CD4-positive, alpha-beta T cell (primary cell): ENCODE measurements at places on chromosomes 2 and 18.

DNA sequence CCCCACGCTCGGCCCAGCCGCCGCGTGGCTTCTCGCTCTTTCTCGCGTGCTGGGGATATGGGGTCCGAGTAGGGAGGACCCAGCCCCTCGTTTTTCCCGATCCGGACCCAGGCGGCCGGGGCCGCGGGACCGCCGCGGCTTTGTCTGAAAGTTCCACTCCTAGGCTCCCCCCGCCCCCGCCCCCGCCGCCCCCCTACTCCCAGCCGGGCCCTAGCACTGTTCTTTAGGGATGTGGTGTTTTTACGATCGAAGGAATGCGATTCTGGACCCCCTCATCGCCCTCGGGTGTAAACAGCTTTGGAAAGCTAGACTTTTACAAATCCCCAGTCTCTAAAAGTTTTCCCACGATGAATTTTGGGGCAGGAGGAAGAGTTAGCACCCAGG, 819 bp downstream of the TGIF1 start:
- DNase-seq = no peak

DNA sequence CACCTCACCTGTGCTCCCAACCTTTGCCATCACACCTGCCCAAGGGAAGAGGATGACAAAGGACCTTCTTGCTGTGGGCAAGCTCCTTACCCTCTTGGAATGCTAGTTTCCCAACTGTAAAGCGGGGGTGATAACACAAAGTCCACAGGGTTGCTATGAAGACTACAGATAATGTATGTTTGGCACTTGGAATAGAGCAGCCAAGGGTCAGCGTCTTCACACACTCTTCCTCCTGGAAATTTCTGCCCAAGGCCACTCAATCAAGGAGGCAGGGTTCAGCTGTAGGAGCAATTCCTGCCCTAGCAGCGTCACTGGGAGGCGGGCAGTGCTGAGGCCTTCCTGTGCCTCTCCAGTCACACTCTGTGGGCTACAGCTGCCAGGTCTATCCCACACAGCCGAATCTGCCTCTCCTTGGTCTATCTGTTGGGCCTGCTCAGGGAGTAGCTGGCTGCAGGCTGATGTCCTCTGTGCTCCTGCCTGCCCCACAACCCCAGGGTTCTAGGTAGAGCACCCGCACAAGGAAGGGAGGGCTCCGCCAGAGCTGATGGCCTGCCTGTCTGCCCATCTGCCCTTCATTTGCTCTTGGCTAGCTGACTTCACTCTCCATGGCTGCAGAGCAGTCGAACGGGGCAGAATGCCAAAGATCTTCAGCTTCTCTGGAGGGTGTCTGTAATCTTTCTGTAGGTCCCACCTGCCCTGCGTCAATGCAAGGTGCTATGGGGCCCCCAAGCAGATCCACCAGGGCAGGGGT, 91.9 kb downstream of the MRO start:
- no peak for DNase-seq

- DNase-seq = no peak
Observed at GRCh38 chr2:216936954-216937357, 77.1 kb upstream of the TNP1 start.

- no peak for DNase-seq
Observed at GRCh38 chr2:26043862-26044696, 10.2 kb downstream of the RAB10 start.

DNA sequence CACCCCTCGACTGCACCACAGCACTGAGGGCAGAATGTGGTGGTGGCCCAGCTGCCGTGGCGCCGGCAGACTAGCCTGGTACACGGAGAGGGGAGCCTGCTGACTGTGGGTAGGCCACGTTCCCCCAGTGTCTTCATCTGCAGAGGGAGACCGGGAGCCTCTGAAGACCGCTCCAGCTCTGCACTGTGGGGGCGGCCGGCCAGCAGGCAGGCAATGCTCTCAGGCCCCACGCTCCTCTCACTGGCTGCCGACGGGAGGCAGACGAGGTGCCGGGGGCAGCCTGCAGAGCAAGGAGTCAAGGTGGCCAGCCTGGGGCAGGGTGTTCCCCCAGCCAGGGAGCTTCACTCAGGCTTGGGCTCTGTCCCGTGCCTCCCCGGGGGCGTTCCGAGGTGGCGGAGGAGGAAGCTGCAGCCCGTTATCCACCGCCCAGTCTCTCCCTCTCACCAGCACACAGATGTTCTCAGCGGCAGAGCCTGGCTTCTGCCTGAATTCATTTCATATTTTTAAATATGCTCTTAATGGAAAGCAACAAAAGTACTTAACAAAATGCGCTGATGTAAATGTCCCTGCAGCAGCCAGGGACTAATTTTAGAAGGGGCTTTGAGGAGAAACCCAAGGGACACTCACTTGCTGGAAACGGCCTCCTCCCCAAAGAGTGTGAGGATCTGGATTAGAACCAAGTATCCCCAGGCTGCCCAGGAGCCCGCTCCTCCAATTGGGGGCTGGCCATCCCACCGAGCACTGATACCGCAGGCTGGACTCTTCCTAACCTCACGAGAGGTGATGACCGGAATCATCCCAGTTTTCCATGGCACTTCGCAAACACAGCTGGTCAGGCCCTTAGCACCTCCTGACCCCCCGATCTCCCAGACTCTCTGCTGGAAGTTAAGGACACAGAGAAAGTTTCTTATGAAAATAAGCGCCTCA, 87.8 kb downstream of the HDAC4 start:
- DNase-seq = no peak

DNA sequence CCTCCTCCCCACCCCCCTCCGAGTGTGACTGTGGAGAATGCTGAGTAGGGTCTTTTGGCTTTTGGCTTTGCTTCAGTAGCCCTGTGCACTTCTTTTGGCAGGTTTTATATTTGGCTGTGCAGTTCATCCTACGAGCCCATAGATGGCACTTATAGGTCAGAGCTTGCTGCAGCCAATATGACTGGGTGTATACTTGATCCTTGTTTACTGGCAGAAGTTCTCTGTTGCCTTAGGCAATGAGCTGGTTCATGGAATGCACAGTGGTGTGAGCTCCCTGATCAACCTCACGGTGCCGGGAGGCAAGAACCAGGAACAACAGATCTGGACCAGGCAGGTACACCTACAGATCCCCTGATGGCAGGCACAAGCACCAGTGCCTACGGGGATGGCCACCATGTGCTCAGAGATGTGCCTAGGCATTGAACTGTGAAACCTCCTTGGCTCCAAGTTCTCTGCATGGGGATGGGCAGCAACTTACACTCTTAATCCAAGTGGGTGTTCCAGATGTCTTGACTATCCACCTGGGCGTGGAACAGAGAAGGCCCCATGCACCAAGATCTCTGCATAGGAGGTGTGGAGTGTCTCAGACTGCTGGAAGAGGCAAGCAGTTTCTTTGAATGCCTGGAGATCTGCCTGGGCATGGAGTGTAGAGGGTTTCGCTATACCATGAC, 190.4 kb downstream of the KIAA1328 start:
- DNase-seq = no peak

DNA sequence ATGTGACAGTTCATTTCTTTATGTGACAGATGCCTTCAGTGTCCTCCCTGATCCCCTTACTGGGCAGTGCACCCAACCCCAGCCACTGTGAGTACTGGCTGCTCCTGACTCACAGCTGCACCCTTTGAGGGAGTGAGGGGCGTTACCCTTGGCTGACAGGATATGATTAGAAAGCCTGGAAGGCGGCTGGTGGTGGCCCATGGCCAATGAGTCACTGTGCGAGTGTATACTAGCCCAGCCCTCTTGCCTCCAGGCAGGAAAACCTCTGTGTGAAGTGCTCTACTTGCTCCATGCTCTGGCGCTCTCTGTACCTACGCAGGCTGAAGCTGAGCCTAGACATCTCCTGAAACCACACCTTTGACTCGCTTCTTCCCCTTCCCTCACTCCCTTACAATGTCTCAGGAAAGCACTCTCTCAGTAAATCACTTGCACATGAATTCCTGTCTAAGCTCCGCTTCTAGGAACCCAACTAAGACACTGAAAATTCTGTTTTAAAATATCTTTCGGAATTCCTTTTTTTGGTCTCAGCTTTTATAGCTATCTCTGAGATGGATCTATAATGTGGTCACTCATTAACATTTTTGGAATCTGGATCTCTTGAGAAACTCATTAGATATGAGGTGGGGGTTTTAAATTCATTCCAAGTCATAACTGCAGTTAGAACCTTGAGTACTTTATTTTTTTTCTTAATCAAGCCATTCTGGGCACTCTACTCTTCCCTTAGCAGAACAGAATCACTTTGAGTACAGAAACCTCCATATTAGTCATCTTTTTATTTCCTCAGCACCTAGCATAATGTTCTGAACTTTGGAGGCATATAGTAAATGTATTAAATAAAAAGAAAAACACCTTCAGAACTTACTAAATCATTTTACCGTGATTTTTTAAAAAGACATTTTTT, 25.3 kb upstream of the STAM2 start:
- DNase-seq = no peak

- DNase-seq = peak; percentile 21
Observed at GRCh38 chr2:68253219-68254068, 1.1 kb upstream of the PPP3R1 start.

GRCh38 chr2:236022128-236022527, 146.1 kb downstream of the GBX2 start:
- no peak for DNase-seq

- no peak for DNase-seq
Observed at GRCh38 chr18:66638856-66639629, 35.2 kb upstream of the CDH19 start.

DNA sequence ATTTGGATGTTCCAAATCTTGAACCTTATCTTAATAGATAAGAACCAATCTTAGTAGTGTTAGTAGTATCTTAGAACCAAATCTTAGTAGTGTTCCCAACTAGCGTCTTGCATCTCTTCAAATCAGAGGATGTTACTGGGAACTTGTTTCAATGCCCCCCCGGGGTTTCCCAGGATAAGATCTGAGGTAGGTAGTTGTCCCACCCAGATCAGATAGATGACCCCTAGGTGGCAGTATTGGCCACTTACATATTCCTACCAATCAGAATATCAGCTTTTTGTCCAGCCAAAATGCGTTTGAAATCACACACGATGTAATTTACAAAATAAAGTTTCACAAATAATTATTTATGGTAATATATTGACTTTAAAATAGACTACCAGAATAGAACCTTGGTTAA, 314.8 kb downstream of the MBD2 start:
- no peak for DNase-seq

GRCh38 chr2:20650393-20650876, 463 bp downstream of the HS1BP3 start:
- DNase-seq = no peak

DNA sequence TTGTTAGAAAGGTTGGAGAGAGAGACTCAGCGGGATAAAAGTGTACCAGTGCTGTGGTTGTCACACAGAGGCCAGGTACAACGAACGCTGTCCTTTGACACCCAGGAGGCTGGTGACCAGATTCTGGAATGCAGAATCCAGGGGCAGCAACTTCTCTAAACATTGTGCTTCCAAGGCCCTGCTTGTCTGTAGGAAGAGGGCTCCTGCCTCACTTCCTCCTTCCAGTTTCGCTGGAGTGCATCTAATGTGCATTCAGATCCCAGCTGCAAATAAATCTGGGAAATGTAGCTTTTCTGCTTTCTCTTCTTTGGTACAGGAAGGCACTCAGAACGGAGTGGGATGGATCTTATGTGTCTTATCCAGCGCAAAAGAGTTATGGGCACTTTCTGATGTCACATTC, 171.8 kb upstream of the ATP5MC3 start:
- no peak for DNase-seq

DNA sequence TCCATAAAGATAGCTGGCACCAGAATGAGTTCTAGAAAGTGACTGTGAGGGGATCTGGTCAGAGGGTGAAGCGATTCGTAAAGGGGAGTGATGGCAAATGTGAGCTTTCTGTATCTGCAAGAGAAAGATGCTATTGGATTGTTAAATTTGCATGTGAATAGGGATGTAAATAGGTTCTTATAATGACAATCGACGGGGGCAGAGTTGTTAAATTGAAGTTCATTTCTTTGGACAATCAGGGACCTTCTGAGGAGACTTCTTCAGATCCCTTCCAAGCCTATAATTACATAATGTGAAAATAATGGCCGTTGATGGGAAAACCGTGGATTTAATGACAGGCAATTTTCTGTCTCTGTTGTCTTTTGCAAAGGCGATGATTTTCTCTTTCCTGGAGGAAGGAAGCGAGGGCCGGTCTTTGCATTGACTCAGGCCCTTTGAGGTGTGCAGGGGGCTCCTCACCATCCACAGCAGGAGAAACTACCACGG, 52.2 kb upstream of the TMEM18 start:
- no peak for DNase-seq

- DNase-seq = no peak
Observed at GRCh38 chr18:74528478-74528877, 5.8 kb upstream of the CNDP1 start.

GRCh38 chr2:237074211-237074993, 11.3 kb upstream of the COPS8 start:
- DNase-seq = no peak

GRCh38 chr18:74806700-74807416, 209.2 kb downstream of the ZNF407 start:
- no peak for DNase-seq

DNA sequence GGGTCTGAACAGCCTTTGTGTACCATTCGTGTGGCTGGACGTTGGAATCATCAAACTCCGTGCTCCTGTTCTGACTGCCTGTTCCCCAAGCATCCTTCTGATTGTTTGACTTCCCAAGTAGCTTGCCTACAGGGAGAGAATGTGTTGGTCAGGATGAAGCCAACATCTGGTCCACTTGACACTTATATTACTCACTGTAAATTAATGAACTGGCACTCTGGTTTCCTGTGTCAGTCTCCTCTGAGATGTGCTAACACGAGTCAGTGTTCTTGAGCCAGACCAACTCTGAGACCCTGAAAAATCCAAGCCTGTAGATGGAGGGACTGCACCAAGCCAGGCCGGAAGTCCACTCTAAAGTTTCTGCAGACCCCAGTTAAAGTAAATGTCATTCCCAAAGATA, 440.9 kb downstream of the ZNF516 start:
- no peak for DNase-seq

GRCh38 chr2:26938399-26939118, 31.9 kb upstream of the MAPRE3 start:
- DNase-seq = no peak
